ENCODE measurements at places on chromosomes 4 and X.

DNA sequence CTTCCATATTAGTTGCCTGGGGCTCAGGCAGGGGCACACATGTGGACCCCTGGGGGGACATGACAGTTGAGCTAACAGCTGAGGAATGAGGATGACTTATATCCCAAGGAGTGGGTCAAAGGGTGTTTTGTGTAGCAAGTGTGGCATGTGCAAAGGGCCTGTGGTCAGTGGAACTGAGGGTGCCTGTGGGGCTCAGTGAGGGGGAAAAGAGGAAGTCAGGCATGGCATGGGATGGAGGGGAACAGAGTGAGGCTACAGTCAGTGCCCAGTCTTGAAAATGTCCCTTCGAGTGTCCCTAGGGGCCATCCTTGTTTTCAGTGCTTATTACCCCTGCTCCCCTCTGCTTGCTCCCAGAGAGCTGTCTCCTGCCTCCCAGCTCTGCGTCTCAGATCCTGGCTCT, 64.3 kb upstream of the CD99 start:
- H3K27ac ChIP-seq = peak overlapping the region; percentile 99
- H3K4me3 ChIP-seq = no peak overlapping the region
- peaks cover 77% of the 10 kb centered on the region for H3K36me3 ChIP-seq
- H3K4me1 ChIP-seq = peaks cover 27% of the 10 kb centered on the region
- DNase-seq = no peak

DNA sequence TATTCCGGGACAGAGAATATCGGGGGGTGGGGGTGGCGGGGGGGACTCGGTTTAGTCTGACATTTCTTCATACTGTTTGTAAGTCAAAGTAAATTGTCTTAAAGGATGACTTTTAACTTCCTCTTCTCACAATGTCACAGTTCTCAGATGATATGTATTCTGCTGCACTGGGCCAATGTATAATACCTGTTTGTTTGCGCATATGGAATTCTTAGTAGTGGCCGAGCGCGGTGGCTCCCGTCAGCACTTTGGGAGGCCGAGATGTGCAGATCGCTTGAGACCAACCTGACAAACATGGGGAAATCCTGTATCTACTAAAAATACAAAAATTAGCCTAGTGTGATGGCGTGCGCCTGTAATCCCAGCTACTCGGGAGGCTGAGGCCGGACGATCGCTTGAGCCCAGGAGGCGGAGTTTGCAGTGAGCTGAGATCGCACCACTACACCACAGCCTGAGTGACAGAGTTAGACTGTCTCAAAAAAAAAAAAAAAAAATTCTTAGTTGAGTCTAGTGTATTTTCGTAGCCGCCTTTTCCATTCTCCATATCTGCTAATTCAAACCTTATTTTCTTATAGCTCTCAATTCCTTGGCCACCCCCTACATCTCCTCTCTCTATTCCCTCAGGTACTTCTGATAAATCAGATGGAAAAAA, 851 bp downstream of the POLR2B start:
- H3K27ac ChIP-seq = peak overlapping the region; percentile 99
- H3K4me3 ChIP-seq = peak overlapping the region; percentile 100
- peak; percentile 38 for DNase-seq
- peaks cover 48% of the 10 kb centered on the region for H3K36me3 ChIP-seq
- no peaks in the 10 kb centered on the region for H3K27me3 ChIP-seq

DNA sequence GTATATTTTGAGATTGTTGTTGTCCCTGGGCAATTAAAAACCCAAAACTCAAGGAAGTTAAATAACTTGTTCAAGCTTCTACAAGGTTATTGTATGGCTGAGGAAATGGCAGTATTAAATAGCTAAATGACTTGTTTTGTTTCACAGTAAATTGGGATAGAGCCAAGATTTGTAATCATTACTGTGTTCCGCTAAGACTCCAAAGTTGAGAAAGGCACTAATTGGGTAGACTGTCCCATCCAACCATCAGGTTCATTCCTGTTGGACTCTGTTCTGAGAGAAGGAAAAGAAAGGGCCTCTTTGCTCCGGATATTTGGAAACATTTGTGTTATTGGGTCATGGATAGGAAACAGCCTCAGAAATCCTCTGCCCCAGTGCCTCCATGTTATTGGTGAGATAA, 82.2 kb downstream of the DCLK2 start:
- H3K4me1 ChIP-seq = no peaks in the 10 kb centered on the region
- no peak for DNase-seq
- no peak overlapping the region for H3K4me3 ChIP-seq
- H3K27ac ChIP-seq = no peak overlapping the region
- no peaks in the 10 kb centered on the region for H3K36me3 ChIP-seq
- H3K27me3 ChIP-seq = peaks cover 11% of the 10 kb centered on the region

DNA sequence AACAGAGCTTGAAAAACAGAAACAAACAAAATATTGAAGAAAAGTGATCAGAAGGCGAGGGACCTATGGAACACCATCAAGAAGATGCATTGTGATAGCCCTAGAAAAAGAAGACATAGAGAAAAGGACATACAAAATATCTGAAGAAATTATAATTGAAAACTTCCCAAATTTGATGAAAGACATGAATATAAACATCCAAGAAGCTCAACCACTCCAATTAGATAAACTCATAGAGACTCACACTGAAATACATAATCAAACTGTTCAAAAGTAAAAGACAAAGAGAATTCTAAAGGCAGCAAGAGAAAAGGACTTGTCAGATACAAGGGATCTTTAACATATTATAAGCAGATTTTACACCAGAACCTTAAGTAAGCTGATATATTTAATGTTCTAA, 869.8 kb downstream of the PCDH18 start:
- no peaks in the 10 kb centered on the region for H3K4me1 ChIP-seq
- no peaks in the 10 kb centered on the region for H3K27me3 ChIP-seq
- H3K36me3 ChIP-seq = no peaks in the 10 kb centered on the region
- no peak for DNase-seq
- no peak overlapping the region for H3K27ac ChIP-seq
- no peak overlapping the region for H3K4me3 ChIP-seq

DNA sequence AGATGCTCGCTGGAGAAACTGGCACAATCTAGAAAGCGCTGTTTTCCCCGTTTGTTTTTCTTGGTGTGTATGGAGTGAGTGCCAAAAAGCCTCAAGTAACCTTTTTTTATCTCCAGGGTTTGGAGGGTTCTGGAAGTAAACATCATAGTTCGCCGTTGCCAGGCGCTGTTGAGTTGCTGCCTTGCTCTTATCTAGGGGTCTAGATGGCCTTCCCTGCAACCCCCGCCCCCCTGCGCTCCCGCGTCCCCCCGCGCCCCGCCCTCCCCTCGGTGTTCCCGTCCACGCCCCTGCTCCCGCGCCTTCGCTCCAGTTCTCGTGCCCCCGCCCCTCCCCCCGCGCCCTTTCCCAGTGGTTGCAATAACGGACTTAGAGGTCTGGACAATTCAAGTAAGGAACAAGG, 555 bp upstream of the GCNA start:
- no peak overlapping the region for H3K4me3 ChIP-seq
- no peak overlapping the region for H3K27ac ChIP-seq
- H3K36me3 ChIP-seq = peaks cover 51% of the 10 kb centered on the region

- no peaks in the 10 kb centered on the region for H3K4me1 ChIP-seq
- no peaks in the 10 kb centered on the region for H3K27me3 ChIP-seq
- no peak overlapping the region for H3K27ac ChIP-seq
- DNase-seq = no peak
- peaks cover 2% of the 10 kb centered on the region for H3K36me3 ChIP-seq
These were observed 54.6 kb upstream of the TENM3 start for GRCh38 chr4:182188622-182189021.

DNA sequence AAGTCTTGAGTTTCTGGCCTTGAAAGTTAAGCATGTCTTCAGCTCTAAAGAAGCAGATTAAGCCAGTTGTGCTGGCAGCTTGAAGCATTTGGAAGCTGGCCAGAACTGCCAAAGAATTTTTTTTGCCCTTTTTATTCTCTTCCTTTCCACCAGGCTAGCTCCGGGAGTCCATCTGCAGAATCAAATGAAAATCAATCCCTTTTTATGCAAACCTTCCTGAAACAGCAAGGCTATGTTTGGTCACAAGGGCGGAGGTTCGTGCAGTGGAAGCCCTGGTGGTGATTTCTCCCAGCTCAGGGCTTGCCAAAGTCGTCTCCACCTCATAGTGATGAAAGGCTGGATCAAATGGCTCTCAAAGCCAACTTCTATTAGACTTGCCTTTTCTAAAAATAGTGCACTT, 21.6 kb upstream of the C4orf54 start:
- peaks cover 20% of the 10 kb centered on the region for H3K27me3 ChIP-seq
- DNase-seq = no peak
- H3K4me1 ChIP-seq = no peaks in the 10 kb centered on the region
- no peaks in the 10 kb centered on the region for H3K36me3 ChIP-seq

- H3K4me1 ChIP-seq = no peaks in the 10 kb centered on the region
- no peak for DNase-seq
- H3K27me3 ChIP-seq = peaks cover 22% of the 10 kb centered on the region
These were observed 16.5 kb downstream of the RNF212 start for GRCh38 chr4:1096841-1097240.

DNA sequence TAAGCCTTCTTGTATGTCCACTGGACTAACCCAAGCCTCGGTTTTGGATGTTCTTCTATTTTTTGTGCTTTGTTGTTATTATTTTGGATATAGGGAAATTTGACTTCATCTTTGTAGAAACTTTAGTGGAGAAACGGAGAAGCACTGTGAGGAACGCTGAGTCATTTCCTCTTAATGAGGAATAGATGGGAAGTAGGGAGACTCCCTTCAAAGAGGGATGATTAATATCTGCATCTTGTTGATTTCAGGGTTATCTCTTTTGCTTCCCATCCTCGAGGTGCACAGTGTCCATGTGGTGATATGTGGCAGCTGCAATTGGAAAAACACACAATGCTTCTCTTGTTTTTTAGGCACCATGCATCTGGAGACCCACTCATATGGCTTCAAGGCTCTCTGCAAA, 1147.9 kb downstream of the NLGN4X start:
- no peaks in the 10 kb centered on the region for H3K27me3 ChIP-seq
- no peak overlapping the region for H3K27ac ChIP-seq
- no peaks in the 10 kb centered on the region for H3K4me1 ChIP-seq
- no peak for DNase-seq

GRCh38 chr4:1660948-1661677, 23.0 kb downstream of the FAM53A start:
- no peak for DNase-seq
- H3K27me3 ChIP-seq = no peaks in the 10 kb centered on the region
- no peaks in the 10 kb centered on the region for H3K36me3 ChIP-seq
- H3K27ac ChIP-seq = no peak overlapping the region
- H3K4me1 ChIP-seq = no peaks in the 10 kb centered on the region

All from effector memory CD8-positive, alpha-beta T cell (primary cell).